ENCODE measurements at places on chromosomes 6 and 20. TPM values are rescaled to one million over a fixed set of nuclear protein-coding genes. Genes with fewer than 3 reads are reported as not detected.

The FRS3 gene
- total RNA-seq = 4.8 TPM

The GLP1R gene
- total RNA-seq = 6.5 TPM

The ERMARD gene
- 6.9 TPM for total RNA-seq

The KIAA0408 gene
- total RNA-seq = 3.1 TPM

The PPP1R14C gene
- 131 TPM for total RNA-seq

The METTL24 gene
- 0.91 TPM for total RNA-seq

The C6orf52 gene
- total RNA-seq = 0.78 TPM

The KCNQ2 gene
- total RNA-seq = 0.89 TPM

The C6orf58 gene
- not detected for total RNA-seq

Measured in Right ventricle myocardium superior (tissue), 1 donor.